ENCODE measurements at places on chromosomes 6 and 20.

GRCh38 chr6:81750200-81750599, 2.3 kb downstream of the TENT5A start:
- no peak for DNase-seq

GRCh38 chr6:36752187-36752885, 54.7 kb downstream of the RAB44 start:
- no peak for DNase-seq

DNA sequence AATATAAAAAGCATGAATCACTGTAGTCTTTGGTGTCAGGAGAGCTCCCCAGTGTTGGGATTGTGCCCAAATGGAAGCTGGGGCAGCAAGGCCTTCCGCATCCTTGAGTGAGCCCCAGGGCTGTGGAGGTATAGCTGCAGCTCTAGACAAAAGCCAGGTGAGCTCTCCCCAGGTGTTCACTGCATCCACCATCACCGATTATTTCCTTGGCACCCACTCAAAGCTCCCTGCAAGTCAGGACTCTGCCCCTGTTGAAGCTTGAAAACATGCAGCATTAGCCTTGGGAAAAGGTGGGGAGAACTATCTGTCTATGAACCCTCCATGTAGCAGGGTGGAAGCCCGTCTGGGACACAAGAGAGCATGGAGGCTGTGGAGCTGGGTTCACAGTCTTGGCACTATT, 228.8 kb downstream of the BMP7 start:
- no peak for DNase-seq

GRCh38 chr20:58003525-58003924, 224.9 kb downstream of the ANKRD60 start:
- no peak for DNase-seq

DNA sequence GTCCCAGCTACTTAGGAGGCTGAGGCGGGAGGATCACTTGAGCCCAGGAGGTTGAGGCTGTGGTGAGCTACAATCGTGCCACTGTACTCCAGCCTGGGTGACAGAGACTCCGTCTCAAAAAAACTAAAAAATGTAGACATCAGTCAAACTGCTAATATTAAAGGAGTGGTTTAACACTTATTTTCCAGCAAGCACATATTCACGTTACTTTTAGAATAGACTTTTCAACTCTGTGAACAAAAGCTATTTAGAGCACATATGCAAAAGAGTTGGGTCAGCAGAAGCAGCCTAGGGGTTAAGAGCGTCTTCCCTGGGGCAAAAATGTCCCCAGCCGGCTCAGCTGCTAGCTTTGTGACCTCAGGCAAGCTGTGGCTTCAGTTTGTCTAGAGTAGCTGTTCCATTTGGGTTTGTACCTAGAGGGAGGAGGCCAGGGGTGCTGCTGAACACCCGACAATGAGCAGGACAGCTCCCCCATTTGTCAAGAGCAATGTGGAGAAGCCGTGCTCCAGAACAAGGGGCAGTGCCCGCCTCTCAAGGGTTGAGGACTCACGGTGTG, 62.5 kb upstream of the PTGIS start:
- no peak for DNase-seq

- DNase-seq = no peak
Measured at GRCh38 chr6:11929241-11929835, 82.8 kb upstream of the HIVEP1 start.

GRCh38 chr20:60138256-60139220, 180.3 kb downstream of the CDH26 start:
- no peak for DNase-seq

GRCh38 chr20:54199721-54200176, 8.1 kb upstream of the PFDN4 start:
- DNase-seq = peak; percentile 57

DNA sequence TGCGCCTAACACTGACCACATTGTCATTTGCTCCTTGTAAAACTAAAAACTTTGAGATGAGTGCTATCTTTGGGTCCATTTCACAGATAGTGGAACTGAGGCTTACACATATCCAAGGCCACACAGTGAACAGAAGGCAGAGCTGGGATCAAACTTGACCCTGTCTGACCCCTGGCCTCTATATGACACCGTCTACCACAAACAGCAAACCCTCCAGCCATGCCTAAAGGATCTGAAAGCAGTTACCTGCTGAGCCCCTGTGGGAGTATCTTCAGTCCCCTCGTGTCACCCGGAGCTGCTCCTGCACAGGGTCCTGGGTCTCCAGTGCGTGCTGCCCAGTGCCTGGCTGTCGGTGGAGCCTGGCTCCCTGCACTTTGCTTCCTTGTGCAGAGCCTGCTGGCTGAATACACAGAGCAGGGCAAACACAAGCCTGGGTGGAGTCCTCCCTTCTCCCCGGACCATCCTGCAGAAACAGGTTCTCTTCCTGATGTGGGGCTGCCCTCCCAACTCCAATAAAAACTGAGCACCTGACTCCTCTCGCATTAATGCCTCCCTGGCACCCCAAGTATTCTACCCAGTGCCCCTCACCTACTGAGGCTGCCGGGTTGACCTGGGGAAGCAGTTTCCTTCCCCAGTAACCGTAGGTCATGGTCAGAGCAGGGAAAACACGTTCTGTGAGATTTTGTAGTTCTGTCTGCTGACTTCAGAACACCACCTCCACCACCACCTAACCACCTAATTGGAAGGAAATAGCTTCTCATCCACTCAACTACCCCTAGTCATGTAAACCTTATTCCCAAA, at the start of gene BCAS1:
TSS of gene BCAS1 (minus strand) at position 408 of the 801 bp plus-strand sequence. CDS start 11,876 bp downstream, outside the sequence.
- no peak for DNase-seq

DNA sequence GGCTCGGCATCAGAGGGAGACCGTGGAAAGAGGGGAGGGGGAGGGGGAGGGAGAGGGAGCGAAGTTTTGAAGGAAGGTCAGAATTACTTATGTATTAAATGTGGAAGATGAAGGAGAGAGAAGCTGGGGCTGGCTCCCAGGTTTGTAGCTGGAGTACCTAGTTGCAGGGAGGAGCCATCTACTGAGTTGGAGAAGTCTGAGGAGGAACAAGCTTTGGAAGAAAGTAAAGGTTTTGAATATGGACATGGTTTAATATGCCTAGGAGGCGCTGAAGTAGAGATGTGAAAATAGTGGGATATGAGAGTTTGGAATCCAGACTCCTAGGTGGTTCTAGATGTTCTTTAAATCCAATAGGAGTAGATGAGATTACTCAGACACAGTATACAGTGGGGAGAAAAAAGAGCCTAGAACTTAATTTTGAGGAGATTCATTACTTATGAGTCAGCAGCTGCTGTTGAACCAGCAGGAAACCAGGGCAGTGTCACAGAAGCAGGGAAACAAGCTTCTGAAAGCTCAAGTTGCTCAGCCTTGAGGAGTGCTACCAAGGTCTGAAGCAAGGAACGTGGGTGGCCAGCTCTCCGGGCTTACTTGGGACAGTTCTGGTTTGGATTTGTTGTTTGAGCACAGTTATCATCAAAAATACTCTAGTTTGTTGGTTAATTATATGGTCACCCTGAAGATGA, 149.3 kb downstream of the UTRN start:
- peak; percentile 81 for DNase-seq

DNA sequence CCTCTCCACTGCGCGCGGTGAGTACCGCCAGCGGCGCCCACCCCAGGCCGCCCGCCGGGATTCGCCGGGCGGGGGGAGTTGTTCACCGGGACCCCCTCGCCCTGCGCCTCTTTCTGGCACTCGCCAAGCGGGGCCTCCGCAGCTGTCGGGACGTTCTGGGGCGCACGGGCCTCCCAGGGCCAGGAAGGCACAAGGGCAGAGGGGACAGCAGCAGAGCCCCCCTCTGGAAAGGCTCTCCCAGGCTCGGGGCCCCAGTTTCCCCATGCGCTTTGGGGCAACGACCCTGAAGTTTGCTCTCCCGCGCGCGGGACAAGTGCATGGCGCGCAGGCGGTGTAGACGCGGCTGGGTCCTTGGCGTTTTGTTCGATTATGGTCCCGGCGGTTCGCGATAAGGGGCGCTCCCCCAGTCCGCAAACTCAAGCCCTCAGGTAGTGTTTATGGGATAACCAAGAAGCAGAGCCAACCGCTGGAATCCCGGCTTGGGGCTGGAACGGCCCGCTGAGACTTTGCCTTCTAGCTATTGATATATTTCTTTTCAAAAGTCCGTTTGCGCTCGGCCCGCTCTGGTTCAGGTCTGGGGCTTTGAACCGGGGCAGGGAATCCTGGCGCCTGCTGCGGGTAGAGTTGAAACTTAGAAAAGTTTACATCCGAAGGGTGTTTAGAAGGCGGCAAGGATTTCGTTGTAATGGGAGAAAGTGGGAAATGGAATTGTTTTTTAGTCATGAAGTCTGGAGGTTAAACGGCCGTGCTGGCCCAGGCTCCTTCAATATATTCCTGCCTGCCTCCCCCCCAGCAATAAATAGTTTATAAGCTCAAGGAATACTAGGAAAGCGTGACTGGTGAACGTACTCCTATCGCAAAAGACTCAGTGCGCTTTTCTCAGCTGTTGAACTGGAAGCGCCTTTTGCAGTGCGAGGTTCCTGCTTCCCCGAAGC, 595 bp downstream of the EYA2 start:
- no peak for DNase-seq

DNA sequence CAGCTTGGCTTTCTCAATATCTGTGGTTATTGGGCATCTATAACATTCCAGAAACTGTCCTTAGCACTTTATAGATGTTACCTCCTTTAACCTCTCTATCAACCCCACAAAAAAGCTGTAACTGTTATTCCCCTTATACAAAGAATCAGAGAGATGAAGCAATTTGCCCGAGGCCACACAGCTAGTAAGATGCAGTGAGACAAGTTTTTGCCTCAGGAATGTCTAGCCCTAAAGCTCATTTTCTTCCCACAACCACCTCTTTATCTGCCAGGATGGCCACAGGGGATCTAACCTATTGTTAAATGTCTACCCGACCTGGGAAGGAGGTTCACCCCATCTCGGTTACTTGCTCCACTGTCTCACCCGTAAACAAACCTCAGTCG, 31.9 kb upstream of the TCP11 start:
- DNase-seq = no peak

GRCh38 chr20:1174787-1175186, 10.0 kb downstream of the TMEM74B start:
- DNase-seq = no peak

DNA sequence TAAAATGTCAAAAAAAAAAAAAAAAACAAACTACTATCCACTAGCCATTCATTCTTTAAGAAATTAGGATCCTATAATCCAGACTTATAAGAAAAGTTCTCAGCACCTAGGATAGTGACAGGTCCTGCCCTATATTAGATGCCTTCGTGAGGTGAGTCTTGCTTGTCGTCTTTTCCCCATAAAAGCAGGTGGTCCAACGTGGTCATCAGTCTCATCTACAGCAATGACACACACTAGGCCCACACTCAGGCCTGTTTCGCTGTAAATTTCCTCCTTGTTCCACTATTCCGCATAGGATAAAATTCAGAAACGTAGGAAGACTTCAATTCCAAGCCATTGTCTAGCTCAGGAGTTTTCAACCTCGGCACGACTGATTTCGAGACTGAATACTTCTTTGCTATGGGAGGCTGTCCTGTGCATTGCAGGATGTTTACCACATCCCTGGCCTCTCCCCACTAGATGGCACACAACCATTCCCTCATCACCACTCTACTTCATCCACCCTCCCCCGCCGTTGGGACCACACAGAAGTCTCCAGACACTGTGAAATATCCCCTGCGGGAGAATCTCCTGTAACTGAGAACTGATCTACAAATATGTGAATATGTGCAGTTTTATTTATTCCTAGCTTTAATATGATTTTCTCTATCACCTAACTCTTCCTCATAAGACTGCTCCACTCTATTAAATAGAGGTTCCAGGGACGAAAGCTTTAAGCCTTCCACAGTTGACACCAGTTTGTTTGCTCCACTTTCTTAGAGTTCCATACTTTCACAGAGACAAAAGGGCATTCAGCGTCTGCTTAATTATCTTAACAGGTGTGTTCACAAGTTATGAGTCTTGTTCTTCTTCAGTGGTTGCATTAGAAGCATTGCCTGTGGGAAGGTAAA, 346.3 kb downstream of the BMP2 start:
- DNase-seq = peak; percentile 14

- DNase-seq = no peak
Measured at GRCh38 chr20:52621401-52621800, 350.8 kb upstream of the TSHZ2 start.

DNA sequence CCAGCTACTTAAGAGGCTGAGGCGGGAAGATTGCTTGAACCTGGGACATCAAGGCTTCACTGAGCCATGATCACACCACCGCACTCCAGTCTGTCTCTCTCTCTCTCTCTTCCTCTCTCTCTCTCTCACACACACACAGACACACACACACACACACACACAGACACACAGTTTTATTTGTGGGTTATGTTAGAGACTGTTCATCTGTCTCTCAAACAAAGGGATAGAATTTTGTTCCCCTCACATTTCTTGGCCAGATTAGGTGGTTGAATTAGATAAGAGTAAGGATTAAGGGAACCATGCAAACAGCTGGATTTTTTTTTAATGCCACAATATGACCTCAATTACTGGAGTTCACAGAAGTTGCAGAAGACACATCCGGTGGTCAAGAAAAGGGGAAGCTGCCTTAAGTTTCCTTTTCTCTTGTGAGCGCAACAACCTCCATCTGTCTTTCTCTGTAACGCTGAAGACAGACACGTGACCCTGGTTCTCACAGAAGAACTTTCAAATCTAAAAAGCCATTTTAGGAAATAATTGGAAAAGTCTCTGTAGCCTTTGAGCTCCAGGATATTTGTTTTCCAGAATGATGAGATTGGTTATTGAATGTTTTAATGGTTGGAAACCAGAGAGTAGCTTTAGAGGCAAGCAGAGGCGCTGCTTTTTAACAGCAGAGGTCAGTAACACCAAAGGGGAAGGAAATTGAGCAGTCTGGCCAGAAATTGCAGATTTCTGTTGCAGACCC, 32.9 kb upstream of the LGSN start:
- DNase-seq = peak; percentile 34

- no peak for DNase-seq
Measured at GRCh38 chr6:157403686-157404051, 22.7 kb downstream of the ZDHHC14 start.

GRCh38 chr6:40340196-40340595, 247.0 kb downstream of the LRFN2 start:
- DNase-seq = no peak

- DNase-seq = no peak
Measured at GRCh38 chr6:150534553-150534952, 65.1 kb upstream of the PLEKHG1 start.

- no peak for DNase-seq
Measured at GRCh38 chr20:19348582-19348981, 136.1 kb downstream of the SLC24A3 start.

DNA sequence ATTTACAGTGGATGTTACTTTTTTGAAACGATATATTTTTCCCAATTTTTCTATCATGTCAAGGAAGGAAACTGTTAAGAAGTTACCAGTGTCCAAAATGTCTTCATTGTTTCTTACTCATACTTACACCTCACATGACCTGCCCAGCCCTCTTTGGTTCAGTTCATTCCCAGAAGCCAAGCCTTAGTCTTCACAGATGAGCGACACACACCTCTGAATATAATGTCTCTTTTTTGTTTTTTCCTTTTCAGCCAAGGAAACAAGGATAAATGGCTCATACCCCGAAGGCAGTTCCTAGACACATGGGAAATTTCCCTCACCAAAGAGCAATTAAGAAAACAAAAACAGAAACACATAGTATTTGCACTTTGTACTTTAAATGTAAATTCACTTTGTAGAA, 225.2 kb downstream of the SMOC2 start:
- DNase-seq = no peak

GRCh38 chr6:163354761-163355425, 59.6 kb upstream of the QKI start:
- DNase-seq = no peak
